ENCODE measurements at places on chromosomes 16 and 17.

GRCh38 chr17:36132421-36132831 is 28.8 kb downstream of the CCL4 start:
- no peak for DNase-seq

GRCh38 chr17:32634167-32634566 is 147.4 kb downstream of the CDK5R1 start:
- DNase-seq = no peak

DNA sequence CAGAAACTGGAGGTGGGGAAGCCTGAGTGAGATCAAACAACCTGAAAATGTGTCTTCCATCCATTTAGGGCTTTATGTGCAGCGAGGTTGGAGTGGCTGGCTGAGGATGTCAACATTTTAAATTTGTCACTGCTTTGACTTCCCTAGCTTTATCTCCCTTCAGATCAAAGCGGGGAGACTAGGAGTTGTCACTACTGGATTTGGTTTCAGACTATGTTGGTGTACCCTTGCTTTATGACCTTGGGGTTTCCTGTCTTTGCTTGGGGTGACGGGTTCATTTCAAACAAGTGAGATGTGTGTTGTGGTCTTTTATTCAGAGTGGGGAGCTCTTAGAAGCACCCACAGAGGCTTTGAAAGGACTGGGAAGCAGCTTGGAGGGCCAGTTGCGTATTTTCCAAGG is 25.6 kb downstream of the MSI2 start:
- no peak for DNase-seq

DNA sequence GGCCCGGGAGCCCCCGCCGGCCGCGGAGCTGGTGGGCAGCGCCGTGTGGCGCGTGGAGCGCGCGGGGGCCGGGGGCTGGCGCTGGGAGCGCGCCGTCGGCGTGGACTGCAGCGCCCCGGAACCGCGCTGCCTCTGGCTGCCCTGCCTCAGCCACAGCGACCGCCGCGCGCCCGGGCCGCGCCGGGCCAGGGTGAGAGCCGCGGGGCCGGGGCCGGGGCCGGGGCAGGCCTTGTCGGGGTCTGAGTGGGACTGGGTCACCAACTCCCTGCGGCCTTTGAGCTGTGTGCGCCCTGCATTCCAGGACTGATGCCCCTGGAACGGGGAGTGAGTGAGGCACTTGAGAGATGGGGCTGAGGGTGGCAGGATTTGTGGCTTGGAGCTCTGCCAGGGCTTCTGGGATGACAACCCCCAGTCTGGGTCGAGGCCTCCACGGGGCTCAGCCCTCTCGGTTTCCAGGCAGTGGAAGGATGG is 25.7 kb downstream of the ARHGAP23 start:
- peak; percentile 16 for DNase-seq

DNA sequence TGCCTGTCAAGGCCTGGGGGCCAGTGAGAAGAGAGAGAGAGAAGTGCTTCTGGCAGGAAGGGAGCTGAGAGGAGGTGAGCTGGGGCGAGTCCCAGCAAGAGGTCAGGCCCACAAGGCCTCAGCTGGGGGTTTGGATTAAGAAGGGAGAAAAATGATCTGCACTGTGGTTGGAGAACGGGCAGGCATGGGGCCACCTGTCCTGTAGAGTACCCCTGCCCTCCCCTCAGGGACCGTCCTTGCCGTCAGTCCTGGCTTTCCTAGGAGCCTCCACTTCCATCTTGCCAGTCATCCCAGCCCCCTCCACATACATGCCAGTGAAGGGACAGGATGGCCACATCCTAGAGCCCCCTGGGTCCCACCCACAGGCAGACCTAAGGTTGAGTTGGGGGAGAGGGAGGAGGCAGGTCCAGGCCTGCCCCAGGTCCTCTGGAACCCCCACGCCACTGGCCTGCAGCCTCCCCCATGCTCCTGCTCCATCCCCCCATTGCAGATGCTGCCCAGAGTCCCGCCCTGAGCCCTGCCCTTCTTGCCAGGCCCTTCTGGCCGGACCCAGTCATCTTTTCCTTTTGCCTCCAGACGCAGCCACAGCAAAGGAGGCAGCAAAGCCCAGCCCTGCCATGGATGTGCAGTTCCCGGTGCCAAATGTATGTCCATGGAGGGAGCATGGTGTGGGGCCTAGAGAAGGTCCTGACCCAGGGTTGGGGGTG is 18.9 kb downstream of the KATNB1 start:
- no peak for DNase-seq
